HT1080 (cell line): ENCODE measurements at places on chromosomes 16 and 17.

DNA sequence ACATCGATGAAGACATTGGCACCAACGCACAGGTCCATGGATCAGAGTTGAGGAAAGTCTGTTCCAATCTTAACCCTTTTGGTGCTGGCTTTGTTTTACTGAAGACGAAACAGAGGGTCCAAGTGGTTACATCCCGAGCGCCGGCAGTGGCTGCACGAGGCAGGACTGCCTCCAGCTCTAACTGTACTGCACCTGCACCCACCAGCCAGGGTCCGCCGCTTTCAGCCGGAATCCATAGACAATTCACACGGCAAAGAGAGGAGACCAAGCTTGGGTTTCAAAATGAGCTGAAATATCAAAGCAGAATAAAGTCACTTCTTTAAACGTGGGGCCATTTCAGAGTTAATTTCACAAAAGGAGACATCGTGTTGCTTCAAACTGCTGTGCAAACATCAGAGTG is 21.2 kb upstream of the ZC3H18 start:
- DNase-seq: no peak

- no peak for DNase-seq
Measured at GRCh38 chr16:67987460-67988160, 7.3 kb upstream of the DPEP3 start.

GRCh38 chr17:55518510-55518909 is 7.3 kb upstream of the SMIM36 start:
- DNase-seq: no peak

DNA sequence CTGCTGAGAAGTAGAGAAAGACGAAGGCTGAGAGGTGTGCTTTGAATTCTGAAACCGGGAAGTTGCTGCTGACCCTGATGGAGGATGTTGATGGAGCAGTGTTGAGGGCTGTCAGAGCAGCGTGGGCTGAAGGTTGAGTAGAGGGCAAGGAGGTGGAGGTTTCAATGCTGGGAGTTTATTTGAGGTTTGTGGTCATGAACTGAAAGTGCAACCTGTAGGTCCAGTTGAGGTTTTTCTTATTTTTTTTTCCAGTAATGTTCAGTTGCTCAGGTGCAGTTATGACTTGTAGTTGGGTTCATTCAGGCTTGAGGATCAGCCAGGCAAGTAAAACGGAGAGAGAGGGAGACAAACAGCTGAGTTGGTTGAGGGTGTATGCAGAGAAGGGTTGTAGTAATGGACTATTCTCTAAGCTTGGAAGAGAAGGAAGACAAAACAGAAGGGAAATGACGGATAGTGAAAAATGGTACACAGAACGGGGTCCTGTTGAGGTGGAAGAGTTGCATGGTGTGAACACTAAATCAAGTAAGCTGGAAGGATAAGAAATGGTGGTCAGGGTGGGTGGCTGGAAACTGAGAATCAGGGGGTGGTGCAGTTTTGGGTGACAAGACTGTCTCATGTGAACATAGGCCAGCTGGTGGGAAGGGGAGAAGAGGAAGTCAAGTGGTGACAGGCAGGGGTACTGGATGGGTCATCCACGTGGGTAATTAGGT is 8.7 kb upstream of the UBE2G1 start:
- DNase-seq: no peak

DNA sequence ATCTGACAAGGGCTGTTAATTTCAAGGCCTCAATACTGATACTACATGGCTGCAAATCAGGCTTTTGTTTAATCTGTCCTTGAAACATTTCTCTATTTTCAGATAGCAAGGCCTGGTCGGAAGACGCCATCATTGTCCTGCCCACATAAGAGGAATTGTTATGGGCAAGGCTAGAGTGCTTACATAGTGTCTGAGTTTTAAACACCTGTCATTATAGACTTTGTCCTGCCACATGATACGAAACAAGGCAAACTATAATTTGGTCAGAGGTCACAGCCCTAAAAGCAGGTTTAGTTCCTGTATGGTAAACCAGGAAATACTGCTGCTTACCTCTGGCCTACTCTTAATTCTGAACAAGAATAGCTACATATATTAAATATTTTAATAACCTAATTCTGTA is 104.4 kb downstream of the SSH2 start:
- no peak for DNase-seq

- no peak for DNase-seq
Measured at GRCh38 chr17:56733833-56734232, 99.9 kb downstream of the C17orf67 start.

- no peak for DNase-seq
Measured at GRCh38 chr17:74743755-74744154, 4.7 kb upstream of the NHERF1 start.

- DNase-seq: no peak
Measured at GRCh38 chr16:87240211-87241136, 76.7 kb downstream of the C16orf95 start.

GRCh38 chr17:48149787-48150463 is 42.4 kb downstream of the SNX11 start:
- no peak for DNase-seq

DNA sequence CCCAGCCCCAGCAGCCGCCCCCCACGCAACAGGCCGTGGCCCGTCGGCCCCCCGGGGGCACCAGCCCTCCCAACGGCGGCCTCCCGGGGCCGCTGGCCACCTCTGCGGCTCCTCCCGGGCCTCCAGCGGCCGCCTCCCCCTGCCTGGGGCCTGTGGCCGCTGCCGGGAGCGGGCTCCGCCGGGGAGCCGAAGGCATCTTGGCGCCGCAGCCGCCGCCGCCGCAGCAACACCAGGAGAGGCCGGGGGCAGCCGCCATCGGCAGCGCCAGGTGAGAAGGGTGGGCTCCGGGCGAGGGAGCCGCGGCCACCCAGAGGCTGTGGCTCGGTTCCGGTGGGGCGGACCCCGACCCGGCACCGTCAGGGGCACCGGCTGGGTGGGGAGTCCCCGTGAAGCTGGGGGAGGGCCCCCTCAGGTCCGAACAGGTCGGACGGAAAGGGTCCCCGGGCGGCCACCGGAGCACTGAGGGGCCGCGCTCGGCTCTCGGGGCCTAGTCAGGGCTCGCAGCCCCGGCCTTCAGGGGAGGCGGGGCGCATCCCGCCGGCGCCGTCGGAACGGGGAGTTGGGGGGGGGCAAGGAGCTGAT is 583 bp downstream of the ATXN2L start:
- no peak for DNase-seq

GRCh38 chr17:64252831-64253230 is 10.2 kb downstream of the TEX2 start:
- DNase-seq: no peak

DNA sequence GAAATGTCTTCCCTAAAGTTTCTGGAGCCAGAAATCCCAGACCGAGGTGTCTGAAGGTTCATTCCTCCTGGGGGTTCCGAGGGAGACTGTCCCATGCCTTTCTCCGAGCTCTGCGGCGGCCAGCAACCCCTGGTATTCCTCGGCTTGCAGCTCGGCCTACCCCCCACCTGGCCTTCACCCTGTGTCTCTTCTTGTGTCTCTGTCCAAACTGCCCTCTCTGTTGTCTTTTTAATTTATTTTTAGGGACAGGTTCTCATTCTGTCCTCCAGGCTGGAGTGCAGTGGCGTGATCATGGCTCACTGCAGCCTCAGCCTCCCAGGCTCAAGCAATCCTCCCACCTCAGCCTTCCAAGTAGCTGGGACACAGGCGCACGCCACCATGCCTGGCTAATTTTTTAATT is 211.7 kb downstream of the SEC14L1 start:
- DNase-seq: no peak
